Muscle of leg (tissue), 16 donors: ENCODE measurements at places on chromosomes 2 and 18. TPM values are rescaled to one million over a fixed set of nuclear protein-coding genes. Genes with fewer than 3 reads are reported as not detected.

Gene DTNA
- 74.7 TPM for total RNA-seq

DNA sequence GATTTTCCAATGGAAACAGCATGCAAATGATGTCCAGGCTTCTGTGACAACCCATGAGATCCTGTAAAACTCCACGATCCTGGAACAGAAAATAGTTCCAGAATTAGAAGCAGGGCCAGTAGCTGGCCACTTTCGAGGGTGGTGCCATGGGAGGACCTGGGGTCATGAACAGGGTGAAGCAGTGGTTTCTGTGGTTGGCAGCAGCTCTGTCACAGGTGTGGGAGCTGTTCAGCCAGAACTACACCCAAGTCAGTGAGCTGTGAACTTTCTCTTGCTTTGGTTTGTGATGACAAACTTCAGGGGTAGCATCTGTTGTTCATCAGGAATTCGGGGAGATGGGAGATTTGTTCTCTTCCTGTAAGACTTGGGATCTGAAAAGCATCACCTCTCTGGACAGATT lies 314.4 kb upstream of the NT5C1B start:
- no peak for DNase-seq

GRCh38 chr2:20077411-20077940 lies 26.0 kb upstream of the LAPTM4A start:
- DNase-seq = no peak

- peak; percentile 76 for DNase-seq
Measured at GRCh38 chr2:161237392-161238264, 70.6 kb upstream of the PSMD14 start.
